Stimulated activated CD8-positive, alpha-beta memory T cell treated with anti-CD3 and anti-CD28 coated beads, Interleukin-7, amount 100 ng/mL, for 24 hours (primary cell): ENCODE measurements at places on chromosomes 2 and 18.

- DNase-seq, result no peak
Observed at GRCh38 chr18:36772241-36772723, 56.5 kb downstream of the TPGS2 start.

DNA sequence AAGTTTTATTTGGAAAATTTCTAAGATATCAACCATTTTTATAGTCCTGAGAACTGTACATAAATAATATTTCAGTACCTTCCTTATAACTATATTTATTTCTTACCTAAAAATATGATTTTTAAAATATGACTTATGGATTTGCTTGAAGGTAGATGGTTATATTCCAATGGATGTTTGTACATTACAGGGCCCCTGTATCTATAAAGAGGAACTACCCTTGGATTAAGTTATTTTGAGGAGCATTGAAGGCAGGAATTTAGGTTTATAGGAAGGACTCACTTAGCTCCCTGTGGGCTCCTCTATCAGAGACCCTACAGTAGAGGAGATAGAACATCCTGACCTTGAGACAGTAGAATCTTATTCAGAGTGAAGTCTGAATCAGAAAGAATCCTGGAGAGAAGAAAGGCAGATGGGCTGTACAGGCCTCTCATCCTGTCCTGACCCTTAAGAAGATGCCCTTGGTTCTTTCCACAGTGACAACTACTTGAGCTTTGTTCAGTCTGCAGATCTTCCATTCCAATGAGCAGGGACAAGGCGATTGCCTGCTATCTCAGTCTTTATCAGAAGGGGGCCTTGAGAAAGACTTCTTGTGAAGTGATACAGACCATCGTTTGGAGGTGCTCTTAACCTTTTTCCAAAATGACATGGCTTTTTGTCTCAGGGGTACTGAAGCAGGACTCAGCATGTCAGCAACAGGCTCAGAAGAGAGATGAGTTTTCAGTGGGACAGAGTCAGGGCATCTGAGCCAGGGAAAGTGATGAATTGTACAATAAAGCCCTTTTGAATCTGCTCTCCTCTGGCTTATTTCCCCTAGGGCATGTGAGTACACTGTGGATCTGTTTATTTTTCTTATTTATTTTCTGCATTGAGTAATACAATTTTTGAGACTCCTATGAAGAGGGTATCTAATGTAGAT is 20.9 kb downstream of the OXER1 start:
- DNase-seq, result no peak

- DNase-seq, result no peak
Observed at GRCh38 chr2:237735798-237736197, 62.8 kb upstream of the RBM44 start.

DNA sequence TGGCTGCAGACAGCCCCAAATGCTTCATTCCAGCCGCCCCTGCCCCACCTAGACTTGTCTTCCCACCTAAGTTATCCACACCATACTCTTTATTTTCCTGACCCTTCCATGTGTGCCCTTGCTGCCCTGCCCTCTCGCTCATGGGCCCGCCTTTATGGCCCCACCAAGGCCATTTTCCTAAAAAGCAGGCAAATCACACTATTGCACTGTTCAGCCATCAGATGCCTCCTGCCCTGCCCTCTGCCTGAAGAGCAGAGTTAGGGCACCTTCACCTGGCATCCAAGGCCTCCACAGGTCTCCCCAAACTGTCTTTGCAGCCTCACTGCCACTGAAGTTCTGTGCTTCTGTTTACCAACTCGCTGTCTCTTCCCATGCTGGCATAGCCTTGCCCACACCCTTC is 496.7 kb downstream of the EIPR1 start:
- DNase-seq, result no peak

GRCh38 chr18:51275712-51276476 is 78.4 kb upstream of the MEX3C start:
- DNase-seq, result no peak

DNA sequence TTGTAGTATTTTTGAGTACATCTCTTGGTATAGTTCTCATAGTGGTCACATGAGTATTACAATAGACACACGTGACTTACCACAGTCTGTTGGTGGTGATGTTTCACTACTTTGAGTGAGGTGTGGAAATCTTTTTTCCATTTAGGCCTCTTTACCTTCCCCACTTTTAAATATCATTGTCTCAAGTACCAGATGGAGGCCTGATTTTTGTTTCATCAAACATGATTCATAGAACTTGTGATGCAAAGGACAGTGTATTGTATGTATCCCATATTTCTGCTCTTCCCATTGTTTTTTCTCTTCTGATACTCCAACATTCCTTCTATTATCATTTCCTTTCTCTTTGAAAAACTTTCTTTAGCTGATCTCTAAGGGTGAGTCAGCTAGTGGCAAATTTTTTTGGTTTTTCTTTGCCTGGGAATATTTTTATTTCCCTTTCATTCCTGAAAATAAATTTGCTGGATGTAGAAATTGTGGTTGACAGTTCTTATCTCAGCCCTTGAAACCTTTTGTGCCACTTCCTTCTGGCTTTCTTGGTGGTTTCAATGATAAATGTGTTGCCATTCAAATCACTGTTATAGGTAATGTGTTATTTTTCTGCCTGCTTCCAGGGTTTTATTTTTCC is 32.8 kb downstream of the RFX8 start:
- DNase-seq, result no peak

GRCh38 chr2:202005272-202005887 is 28.3 kb upstream of the FZD7 start:
- no peak for DNase-seq

DNA sequence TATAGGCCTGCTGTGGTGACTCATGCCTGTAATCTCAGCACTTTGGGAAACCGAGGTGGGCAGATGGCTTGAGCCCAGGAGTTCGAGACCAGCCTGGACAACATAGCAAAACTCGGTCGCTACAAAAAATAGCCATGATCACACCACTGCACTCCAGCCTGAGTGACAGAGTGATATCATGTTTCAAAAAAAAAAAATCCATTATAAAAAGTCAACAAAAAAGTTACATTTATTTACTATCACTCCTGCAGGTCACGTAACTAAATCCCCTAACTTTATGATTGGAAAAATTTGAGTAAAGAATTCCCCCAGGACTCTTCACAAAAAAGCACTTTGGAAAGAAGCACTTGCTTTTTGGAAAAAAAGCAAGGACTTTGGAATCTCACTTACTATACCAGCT is 46.4 kb upstream of the AGPS start:
- no peak for DNase-seq

DNA sequence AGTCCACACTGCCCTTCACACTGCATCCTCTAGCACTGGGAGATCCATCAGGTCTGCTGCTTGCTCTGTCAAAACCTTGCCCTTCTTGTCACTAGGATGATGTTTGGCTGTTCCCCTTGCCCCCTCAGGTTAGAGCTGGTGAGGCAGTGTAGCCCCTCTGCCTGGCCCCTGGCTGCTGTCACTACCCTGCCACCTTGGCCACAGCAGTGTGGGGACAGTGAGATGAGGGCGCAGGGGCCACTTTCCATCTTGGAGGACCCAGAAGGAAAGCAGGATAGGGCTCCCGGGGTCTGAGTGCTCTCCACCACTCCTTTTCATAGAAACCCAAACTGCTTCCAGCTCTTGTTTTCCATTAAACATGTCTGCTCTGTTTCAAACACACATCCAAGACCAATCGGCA is 19.9 kb downstream of the THSD7B start:
- no peak for DNase-seq

DNA sequence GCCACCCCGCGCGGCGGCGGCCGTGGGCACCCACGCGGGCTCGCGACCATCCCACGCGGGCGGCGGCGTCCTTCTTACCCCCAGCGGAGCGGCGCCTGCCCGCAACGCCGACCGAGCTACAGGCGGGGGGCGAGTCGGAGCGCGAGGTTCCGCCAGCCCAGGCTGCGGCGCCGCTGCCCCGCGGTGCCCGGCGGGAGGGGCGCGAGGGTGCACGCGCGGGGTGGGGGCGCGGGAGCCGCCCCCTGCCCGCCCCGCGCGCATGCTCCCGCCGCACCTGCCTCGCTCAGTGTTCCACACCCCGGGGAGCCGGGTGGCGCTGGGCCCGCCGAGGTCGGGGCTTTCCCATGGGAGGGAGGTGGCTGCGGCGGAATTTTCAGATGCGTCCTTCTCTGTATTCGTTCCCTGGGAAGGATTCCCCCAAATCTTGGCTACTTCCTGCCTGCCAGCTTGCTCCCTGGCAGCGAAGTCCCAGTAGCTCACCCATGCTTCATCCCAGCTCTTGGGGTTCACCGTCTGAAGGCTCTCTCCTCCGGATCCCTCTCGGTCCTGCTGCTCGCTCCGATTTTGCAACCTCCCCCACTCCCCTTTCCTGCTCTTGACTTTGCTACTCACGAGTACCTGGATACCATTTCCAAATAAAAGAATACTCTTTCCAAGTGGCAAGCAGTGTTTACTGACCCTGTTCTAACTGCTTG is at the start of gene L3MBTL4:
Gene L3MBTL4 (minus strand): TSS at position 189 of the 695 bp plus-strand sequence. CDS start 103,286 bp downstream, outside the sequence.
- no peak for DNase-seq

DNA sequence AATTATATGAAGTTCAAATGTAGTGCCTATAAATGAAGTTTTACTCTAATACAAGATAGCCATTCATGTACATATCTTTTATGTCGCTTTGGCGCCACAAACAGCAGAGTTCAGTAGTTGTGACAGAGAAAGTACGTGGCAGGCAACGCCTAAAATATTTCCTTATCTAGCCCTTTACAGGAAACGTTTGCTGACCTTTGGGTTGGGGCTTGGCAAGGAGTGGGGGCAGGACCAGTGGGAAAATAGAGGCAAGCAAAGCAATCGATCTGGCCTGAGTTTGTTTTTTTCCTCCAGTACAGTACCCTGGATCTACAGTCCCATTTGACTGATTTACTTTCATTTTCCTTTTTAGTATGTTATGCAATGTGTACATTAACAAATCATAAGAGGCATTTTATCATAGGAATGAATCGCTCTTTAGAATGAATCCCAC is 13.1 kb downstream of the CCDC68 start:
- DNase-seq, result no peak

GRCh38 chr2:18721038-18721922 is 131.9 kb upstream of the NT5C1B start:
- no peak for DNase-seq

DNA sequence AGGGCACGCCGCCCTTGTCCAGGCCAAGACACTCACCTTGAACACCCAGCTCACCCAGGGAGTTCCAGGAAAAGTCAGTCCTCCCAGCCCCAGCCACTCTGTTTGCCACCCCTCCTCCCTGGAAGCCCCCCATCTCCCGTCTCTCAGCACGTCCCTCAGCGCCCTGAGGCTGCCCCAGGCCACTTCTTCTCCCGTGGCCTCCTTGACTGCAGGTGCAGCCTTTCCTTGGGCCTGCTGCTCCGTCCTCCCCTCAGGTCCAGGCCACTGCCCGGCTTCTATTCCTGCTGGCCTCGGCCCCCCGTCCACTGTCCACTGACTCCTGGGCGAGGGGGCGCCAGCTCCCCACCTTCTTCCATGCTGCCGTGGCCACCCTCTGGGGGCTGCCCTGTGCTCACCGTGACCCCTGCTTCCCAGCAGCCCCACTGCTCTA is 239.1 kb downstream of the HDAC4 start:
- DNase-seq, result no peak

- no peak for DNase-seq
Observed at GRCh38 chr2:54516842-54517241, 60.7 kb downstream of the SPTBN1 start.
